Endothelial cell (in vitro differentiated cells): ENCODE measurements at places on chromosomes 3 and 15.

DNA sequence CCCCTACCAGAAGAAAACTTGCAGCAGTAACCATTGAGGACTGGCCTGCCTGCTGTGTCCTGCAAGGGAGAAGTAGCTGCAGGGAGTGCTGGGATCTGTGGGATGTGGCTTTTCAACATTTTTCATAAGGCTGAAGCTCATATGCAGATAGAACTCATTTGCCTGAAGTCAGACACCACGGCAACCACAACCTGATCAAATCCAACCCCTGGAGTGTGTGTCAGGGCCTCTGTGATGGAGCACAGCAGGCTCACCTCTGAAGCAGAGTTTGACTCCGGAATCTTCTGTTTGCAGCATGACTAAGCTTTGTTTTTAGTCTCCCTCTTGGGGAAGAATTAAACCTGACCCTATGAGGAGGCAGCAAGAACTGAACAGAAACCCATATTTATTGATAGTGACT is 508.7 kb downstream of the AGBL1 start:
- H3K27me3 ChIP-seq: peaks cover 1% of the 10 kb centered on the region
- no peaks in the 10 kb centered on the region for H3K4me1 ChIP-seq
- no peak for DNase-seq
- no peak overlapping the region for H3K4me3 ChIP-seq
- H3K36me3 ChIP-seq: no peaks in the 10 kb centered on the region
- no peak overlapping the region for H3K27ac ChIP-seq

GRCh38 chr3:35777563-35778554 is 138.5 kb downstream of the ARPP21 start:
- H3K4me1 ChIP-seq: peaks cover under 1% of the 10 kb centered on the region
- H3K36me3 ChIP-seq: no peaks in the 10 kb centered on the region
- H3K27ac ChIP-seq: no peak overlapping the region

DNA sequence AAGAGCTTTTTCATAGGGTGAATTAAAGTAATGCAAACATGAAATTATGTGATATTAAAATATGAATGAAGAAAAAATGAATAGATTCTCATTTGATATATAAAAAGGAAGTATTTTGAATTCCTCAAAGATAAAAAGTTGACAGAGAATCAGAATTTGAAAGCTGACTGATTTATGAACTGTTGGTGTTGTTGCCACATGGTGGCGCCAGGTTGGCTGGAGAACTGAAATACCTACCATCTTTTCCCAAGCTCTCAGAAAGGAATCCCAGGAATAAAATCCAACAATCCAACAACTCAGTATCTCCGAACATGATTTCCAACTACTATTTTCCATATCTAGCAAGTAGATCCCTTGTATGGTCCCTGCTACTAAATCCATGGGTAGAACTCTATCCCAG is 3.1 kb downstream of the MYRIP start:
- DNase-seq: peak; percentile 36
- peaks cover 6% of the 10 kb centered on the region for H3K36me3 ChIP-seq
- H3K4me1 ChIP-seq: peaks cover 19% of the 10 kb centered on the region
- no peak overlapping the region for H3K4me3 ChIP-seq
- H3K27me3 ChIP-seq: peaks cover 11% of the 10 kb centered on the region

DNA sequence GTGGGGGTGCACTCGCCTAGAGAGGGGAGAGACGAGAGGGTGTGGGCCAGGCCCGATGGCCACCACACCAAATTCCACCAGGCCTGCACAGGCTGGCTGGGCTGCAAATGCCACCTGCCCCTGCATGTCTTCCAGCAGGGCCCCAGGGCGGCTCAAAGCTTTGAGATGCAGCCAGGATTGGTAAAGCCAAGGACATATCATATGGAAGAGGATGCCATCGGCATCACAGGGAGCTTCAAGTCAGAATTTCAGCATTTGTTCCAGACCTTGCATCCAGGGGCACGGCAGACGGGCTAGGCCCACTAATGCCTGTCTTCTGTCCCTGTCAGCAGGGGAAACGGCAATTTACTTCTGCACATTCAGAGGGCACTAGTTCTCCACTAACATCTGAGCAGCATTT is 97.8 kb downstream of the NUP210 start:
- peaks cover 2% of the 10 kb centered on the region for H3K36me3 ChIP-seq
- no peak overlapping the region for H3K27ac ChIP-seq
- H3K27me3 ChIP-seq: peaks cover 8% of the 10 kb centered on the region
- no peak for DNase-seq
- H3K4me3 ChIP-seq: no peak overlapping the region

DNA sequence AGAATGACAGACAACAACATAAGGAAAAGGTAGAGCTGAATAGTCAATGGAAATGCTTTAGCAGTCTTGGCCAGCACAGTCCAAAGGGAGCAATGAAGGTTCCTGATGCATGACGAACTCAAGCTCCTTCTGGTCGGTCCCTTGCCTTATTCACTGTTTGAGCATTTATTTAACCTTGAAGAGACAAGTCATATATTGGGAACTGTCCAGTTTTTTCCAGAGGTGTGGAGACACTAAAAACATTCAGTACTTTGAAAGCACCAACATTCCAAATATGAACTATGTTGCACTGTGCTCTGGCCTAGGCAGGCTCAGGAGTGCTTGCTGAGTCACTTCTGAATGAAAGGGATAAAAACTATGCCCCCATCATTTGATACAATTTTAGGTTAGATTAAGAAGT is 384.8 kb downstream of the MECOM start:
- no peak for DNase-seq
- peaks cover 4% of the 10 kb centered on the region for H3K4me1 ChIP-seq
- H3K27me3 ChIP-seq: no peaks in the 10 kb centered on the region

DNA sequence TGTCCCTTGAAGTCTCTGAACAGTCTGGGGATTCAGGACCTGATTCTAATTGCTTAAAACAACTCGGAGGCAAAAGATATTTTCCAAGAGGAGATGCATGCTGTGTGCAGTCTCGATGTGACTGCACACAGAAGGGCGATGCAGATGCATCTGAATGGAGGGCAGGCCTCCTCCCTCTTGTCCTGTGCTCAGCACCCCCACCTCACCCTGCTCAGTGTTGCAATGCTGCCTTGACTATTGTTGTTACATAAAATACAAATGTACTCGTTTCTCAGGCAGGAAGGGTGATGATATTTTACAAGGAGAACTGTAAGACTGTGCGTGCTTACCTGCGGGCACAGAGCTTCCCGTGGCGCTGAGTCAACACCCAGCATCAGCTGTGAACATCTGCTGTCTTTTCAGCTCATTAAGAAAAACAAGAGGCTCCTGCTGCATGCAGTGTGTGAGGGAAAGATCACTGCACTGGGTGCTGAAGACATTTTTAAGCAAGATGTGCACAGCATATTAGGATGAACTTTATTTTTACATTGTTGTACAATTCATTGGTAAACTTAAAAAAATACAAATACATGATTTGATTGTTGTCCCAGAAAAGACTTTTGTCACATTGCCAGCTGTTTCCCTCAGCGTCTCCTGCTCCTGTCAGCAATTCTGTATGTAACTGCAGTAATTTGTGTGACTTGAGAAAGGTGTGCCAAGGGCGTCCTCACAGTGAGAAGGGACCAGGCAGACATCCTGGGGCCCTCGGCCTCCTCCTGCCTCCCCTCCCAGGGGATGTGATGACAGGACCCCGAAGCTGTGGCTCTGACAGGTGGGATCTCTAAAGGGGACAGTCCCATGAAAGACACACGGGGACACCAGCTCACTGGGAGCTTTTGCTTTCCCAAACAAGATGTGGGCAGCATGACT is 56.3 kb upstream of the RPL32 start:
- no peak overlapping the region for H3K27ac ChIP-seq
- H3K36me3 ChIP-seq: peaks cover 15% of the 10 kb centered on the region
- H3K4me3 ChIP-seq: no peak overlapping the region
- H3K27me3 ChIP-seq: peaks cover 29% of the 10 kb centered on the region
- H3K4me1 ChIP-seq: peaks cover 17% of the 10 kb centered on the region
- DNase-seq: no peak

DNA sequence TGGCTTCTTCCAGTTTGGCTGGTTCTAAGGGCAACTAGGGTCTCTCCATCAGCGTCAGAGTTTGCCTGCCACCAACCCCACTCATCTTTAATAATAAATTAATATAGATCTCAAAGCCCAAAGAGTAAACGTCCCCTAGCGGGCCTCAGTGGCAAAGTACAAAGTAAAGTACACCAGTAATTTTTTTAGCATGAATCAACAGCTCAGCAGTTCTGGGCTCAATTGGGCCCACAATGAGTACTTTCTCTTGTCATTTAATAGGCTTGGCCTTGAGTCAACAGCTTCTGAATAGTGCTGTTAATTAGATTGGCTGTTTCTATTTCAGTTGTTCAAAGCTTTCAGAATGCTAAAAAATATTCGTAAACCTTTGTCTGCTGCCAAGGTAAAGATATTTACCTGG is 89.0 kb upstream of the PFN2 start:
- H3K27me3 ChIP-seq: peaks cover 1% of the 10 kb centered on the region
- no peak overlapping the region for H3K4me3 ChIP-seq
- no peaks in the 10 kb centered on the region for H3K4me1 ChIP-seq
- H3K36me3 ChIP-seq: peaks cover 4% of the 10 kb centered on the region

- no peak overlapping the region for H3K27ac ChIP-seq
- H3K4me3 ChIP-seq: no peak overlapping the region
- DNase-seq: no peak
- H3K27me3 ChIP-seq: no peaks in the 10 kb centered on the region
Observed at GRCh38 chr15:98154863-98155262, 194.4 kb downstream of the ARRDC4 start.

- peaks cover 2% of the 10 kb centered on the region for H3K36me3 ChIP-seq
- no peak overlapping the region for H3K4me3 ChIP-seq
- H3K27me3 ChIP-seq: no peaks in the 10 kb centered on the region
Observed at GRCh38 chr3:171752329-171752728, 58.0 kb downstream of the PLD1 start.

DNA sequence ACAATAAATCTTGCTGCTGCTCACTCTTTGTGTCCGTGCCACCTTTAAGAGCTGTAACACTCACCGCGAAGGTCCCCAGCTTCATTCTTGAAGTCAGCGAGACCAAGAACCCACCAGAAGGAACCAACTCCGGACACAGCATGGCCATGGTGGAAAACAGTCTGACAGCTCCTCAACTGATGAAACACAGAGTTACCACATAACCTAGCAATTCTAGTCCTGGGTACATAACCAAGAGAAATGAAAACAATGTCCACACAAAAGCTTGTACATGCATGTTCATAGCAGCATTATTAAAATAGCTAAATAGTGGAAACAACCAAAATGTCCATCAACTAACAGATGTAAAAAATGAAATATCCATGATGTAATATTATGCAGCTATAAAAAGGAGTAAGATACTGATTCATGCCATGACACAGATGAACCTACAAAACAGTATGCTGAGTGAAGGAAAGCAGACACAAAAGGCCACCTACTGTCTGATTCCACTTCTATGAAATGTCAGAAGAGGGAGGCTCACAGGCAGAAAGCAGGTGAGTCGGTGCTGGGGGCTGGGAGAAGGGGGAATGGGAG is 36.8 kb downstream of the VGLL4 start:
- peaks cover 10% of the 10 kb centered on the region for H3K27me3 ChIP-seq
- H3K27ac ChIP-seq: peak overlapping the region; percentile 63
- peaks cover 12% of the 10 kb centered on the region for H3K36me3 ChIP-seq
- H3K4me1 ChIP-seq: peaks cover 63% of the 10 kb centered on the region
- DNase-seq: no peak
- no peak overlapping the region for H3K4me3 ChIP-seq

DNA sequence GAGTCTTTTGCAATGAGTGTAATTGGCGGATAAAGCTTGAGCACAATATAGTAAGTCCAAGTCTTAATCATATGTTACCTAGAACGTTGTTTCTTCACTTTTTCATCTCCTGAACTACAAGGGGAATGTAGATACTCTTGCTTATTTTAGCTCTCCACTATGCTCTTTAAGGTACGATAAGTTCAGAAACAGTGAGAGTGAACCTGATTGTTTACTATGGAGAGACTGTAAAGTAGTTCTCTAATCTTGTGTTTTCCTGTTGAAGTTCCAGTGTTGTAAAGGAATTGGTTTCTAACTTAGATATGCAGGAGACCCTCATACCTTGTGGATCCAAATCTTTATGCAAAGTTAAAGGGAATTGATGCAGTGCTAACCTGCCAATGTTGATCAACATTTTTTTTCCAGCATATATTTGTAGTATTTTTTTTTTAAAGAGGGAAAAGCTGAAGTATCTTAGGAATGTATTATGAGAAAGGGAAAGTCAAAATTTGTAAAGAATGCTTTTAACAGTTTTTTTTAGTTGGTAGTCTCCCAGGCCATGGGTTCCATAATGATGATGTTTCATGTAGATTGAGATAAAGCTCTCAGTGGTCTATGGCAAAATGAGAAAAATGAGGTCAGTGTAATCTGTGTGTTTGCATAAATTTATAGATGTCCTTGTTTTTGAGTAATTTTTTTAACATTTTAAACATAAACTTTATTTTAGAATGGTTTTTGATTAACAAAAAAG is 14.9 kb downstream of the ATP11B start:
- DNase-seq: no peak
- no peaks in the 10 kb centered on the region for H3K27me3 ChIP-seq
- H3K36me3 ChIP-seq: no peaks in the 10 kb centered on the region
- peaks cover 9% of the 10 kb centered on the region for H3K4me1 ChIP-seq
